ENCODE measurements at places on chromosomes 7 and 10. TPM values are rescaled to one million over a fixed set of nuclear protein-coding genes. Genes with fewer than 3 reads are reported as not detected.

Gene CASP2
- total RNA-seq: 19.0 TPM

Gene INA
- total RNA-seq: 31.4 TPM

Gene CXCL12
- total RNA-seq: 0.14 TPM

Gene TUBB8
- 0.12 TPM for total RNA-seq

Gene LIPJ
- total RNA-seq: not detected

Gene ZPBP
- not detected for total RNA-seq

Gene PARP12
- total RNA-seq: 23.6 TPM

Gene ELAPOR2
- 0.05 TPM for total RNA-seq

Gene CYP26A1
- 2.9 TPM for total RNA-seq

Gene OR6B1
- total RNA-seq: not detected

Gene FAM25G
- total RNA-seq: not detected

Gene SH2D4B
- total RNA-seq: 0.03 TPM

Gene COL28A1
- total RNA-seq: 0.53 TPM

Gene TDRD1
- not detected for total RNA-seq

Gene COL1A2
- total RNA-seq: 0.07 TPM

Gene C10orf53
- total RNA-seq: not detected

All from A549 treated with CORT108297 at 1 μM for 4 hours (cell line).